Uterus (tissue), 4 donors: ENCODE measurements at places on chromosomes 12 and 14.

GRCh38 chr12:127041985-127042625 is 1224.9 kb upstream of the TMEM132C start:
- DNase-seq, result no peak

- no peak for DNase-seq
Measured at GRCh38 chr14:91367173-91368171, 50.1 kb downstream of the CCDC88C start.

DNA sequence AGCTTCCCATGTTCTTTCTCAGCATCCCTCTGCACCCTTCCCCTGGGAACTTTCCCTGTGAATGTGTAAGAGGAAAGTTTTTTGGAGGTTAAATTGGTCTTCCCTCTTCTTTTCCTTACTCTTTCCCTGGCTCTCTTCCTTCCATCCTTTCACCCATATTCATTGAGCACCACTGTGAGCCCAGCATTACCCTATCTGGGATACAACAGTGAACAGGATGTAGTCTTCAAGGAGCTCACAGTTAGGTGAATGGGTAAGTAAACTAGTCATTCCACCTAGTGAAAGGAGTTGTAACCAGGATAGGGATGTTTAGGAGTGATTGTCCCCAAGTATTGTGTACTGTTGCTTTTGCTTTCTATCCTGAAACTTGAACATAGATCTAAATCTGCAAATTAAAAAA is 123.8 kb downstream of the MYRFL start:
- DNase-seq, result no peak

GRCh38 chr14:102645746-102646440 is 53.4 kb downstream of the RCOR1 start:
- no peak for DNase-seq

- no peak for DNase-seq
Measured at GRCh38 chr12:47768323-47768811, 4.7 kb upstream of the SLC48A1 start.

- DNase-seq, result peak; percentile 67
Measured at GRCh38 chr14:53539489-53540126, 386.5 kb upstream of the DDHD1 start.

- no peak for DNase-seq
Measured at GRCh38 chr12:118982302-118982701, 961 bp downstream of the SRRM4 start.

GRCh38 chr14:55477680-55478079 is 37.3 kb upstream of the TBPL2 start:
- no peak for DNase-seq

GRCh38 chr12:64088431-64089349 is 133.4 kb downstream of the KICS2 start:
- DNase-seq, result peak; percentile 49

GRCh38 chr12:125210104-125210755 is 145.0 kb downstream of the AACS start:
- no peak for DNase-seq

DNA sequence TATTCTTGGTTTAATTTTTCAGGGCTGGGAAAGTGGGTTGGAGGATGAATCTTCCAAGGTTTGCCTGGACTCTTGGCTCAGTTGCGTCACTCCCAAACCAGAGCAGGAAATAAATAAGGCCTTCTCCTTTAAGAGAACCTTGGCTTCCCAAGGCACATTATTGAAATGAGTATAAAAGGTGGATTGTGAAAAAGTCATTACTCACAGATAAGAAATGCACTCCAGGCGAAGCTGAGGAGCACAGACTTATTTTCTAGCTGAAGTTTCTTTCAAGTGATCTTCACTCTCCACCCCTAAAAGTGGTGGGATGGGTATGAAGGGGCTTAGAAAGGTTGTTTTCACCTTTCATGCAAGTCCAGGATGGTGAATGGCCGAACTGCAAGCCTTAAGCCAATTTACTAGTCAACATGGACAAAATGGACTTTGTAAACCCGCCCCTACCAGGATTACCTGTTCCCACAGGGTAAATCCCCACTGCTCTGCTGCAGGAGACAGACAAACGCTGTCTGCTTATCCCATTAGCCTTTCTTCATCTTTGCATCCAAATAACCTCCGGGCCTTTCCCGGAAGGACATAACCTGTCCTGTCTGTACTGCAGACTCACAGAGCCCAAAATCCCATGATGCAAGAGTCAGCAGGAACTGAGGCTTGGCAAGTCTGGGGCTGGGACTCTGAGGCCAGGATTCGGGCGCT is 207.6 kb downstream of the BCL11B start:
- no peak for DNase-seq

DNA sequence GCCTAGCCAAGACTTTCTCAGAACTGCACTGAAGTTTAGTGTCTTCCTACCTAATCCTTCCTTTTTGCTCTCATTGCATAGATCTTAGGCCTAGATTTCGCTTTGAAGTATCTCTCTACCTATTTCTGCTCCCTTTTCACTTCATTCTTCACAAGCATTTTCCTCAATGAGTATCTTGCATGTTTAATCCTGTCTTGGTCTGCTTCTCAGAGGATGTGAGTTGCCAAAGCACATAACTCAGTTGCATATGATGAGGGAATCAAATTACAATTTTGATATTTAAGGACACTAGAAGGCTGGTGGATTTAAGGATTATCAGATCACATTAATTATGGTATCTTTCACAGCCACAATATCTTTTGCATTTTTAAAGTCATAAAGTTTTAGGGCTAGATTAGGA is 195.5 kb upstream of the DAAM1 start:
- no peak for DNase-seq

DNA sequence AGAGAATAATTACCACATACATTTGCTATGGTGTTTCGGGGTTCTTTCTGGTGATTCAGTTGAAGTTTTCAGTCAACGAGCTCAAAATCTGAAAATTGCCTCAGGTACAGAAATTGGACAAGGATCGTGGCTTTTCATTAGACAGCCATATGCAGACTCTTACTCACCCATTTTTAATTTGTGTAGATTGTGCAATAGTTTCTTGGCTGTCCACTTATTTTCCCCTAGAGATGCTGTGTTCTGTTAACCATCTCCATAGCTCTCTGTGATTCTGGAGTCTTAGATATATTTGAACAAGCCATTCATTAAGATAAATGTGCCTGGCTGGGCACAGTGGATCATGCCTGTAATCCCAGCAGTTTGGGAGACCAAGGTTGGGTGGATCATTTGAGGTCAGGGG is 497.1 kb upstream of the RPL10L start:
- DNase-seq, result no peak

GRCh38 chr12:49661191-49661590 is 37.8 kb downstream of the PRPF40B start:
- no peak for DNase-seq

DNA sequence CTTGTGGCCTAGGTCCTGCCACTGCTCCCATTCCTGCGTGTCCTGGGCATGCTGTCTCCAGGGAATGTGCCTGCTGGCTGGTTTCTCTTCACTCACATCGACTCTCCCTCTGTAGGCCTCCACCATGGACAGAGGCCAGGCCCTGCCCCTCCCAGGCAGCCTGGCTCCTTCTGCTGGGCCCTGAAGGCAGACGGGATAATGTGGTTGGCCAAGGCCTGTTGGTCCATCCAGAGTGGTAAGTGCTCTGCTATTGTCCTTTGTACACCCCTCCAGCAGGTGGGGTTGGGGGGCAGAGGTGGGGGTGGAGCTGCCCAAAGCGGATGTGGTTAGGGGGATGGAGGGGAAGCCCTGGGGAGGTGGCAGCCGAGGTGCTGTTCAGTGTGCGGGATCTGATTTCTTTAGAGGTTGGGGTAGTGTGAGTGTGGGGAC is 9.5 kb upstream of the NR4A1 start:
- peak; percentile 60 for DNase-seq

DNA sequence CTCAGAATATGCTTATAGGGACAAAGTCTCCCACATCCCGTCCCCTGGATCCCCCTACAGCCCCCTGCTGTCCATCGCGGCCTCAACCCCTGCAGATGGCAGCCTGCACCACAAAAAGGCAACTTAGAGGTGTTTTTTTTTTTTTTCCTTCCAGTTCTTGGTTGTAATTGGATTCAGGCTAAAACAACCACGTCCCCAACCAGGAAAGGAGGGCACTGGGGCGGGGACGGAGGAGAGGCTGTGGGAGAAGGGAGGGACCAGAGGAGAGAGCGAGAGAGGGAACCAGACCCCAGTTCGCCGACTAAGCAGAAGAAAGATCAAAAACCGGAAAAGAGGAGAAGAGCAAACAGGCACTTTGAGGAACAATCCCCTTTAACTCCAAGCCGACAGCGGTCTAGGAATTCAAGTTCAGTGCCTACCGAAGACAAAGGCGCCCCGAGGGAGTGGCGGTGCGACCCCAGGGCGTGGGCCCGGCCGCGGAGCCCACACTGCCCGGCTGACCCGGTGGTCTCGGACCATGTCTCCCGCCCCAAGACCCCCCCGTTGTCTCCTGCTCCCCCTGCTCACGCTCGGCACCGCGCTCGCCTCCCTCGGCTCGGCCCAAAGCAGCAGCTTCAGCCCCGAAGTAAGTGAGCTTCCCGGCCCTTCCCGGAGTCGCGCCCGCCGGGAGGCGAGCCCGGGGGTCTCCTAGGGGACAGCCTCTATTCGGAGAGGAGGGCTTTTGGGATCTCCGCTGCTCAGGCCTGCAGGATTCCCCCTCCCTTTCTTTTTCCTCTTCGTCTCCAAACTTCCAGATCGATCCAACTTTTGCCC is at the start of gene MMP14:
MMP14 (plus strand) TSS at position 285 of the 813 bp plus-strand sequence; CDS start at position 518, 233 bp downstream.
- peak; percentile 89 for DNase-seq

GRCh38 chr12:31740628-31741027 is 11.8 kb upstream of the AMN1 start:
- no peak for DNase-seq

- no peak for DNase-seq
Measured at GRCh38 chr12:46664761-46665287, 161.0 kb downstream of the SLC38A4 start.

GRCh38 chr14:103130965-103131364 is 7.7 kb downstream of the TNFAIP2 start:
- DNase-seq, result peak; percentile 88

GRCh38 chr12:119229205-119229604 is 50.5 kb downstream of the HSPB8 start:
- no peak for DNase-seq

- DNase-seq, result no peak
Measured at GRCh38 chr12:122789637-122790036, 15.3 kb downstream of the CCDC62 start.

GRCh38 chr14:26820138-26820537 is 222.3 kb upstream of the NOVA1 start:
- no peak for DNase-seq

GRCh38 chr12:26748741-26749431 is 84.1 kb downstream of the ITPR2 start:
- no peak for DNase-seq

DNA sequence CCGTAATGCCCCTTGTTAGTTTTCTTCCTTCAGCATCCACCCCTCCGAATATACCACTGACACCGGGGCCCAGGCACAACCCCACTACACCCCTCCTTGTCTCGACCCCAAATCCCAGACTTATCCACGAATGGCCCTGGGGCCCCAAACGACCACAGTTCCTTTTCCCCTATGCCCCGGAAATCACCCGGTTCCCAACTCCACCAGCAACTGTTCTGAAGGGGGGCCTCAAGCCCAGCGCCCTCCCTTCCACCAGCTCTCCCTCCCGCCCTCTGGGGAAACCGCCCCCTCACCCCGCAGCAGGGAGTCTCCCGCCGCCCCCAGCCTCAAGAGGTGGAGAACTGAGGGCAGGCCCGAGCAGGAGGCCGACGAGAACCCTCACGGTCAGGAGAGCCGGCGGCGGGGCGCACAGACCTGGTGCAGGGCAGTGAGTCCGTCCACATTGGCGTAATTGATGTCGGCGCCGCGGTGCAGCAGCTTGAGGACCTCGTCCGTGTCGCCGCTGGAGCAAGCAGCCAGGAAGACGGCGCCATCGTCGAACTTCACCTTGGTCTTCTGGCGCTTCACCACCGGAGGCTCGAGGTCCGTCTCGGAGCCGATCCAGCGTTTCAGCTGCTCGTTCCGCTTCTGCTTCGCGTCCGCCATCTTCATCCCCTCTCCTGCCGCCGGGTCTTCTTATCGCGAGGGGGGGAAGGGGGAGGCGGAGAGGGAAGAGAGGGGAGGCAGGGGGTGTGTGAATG is 446 bp downstream of the PPP1R12A start:
- DNase-seq, result peak; percentile 51

- DNase-seq, result no peak
Measured at GRCh38 chr12:9134981-9135628, 19.4 kb upstream of the A2M start.

DNA sequence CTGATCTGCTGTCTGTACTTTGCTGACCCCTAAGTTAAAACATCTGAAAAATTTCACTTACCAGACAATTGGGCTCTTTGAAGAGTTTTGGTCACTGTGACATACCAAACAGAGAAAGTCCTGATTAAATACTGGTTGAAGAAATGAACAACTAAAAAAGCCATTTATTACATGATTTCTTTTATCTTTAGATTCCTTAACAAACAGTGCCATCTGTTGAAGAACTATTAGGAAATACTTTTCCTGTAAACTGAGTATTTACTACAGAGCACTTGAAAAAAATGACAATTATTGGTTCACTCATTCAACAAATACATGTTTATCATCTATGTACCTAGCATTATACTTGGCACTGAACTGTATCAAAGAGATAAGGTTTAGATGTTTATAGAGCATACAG is 6.5 kb upstream of the WASHC4 start:
- no peak for DNase-seq

GRCh38 chr12:6069437-6070093 is 54.9 kb downstream of the VWF start:
- DNase-seq, result peak; percentile 48

DNA sequence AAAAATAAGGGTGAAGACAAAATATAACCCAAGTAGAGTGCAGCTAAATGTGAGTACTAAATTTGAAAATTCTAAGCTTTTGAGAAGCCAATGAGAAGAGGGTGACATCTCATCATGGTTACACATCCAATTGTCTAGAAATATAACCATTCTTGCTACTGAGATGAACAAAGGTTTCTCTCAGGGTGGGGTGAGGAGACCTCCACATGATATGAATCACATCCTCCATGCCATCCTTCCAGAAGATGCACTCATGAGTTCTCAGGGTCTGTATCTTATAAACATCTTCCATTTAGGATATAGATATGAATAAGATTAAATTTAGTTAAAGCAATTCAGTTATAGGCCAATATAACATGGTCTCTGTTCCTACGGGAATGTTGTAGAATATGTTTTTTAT is 38.9 kb upstream of the E2F7 start:
- DNase-seq, result no peak

GRCh38 chr12:130013771-130014484 is 110.1 kb upstream of the TMEM132D start:
- no peak for DNase-seq

DNA sequence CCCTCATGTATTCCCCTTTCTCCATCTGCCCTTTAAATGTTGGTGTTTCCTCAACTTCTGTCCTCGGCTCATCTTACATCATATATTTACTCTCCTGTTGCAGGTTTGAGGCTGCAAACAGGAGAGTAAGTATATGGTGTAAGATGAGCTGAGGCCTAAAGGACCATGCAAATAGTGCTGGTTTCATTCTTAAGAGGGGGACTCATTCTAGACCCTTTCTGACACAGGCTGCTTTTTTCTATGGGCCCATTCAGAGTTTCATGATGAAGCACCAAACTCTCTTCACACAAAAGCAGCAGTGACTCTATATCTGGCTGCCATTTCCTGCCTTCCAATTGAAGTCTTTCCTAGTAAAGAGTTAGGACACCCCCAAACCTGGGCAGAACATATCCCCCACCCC is 218.5 kb downstream of the PHLDA1 start:
- DNase-seq, result no peak

- peak; percentile 29 for DNase-seq
Measured at GRCh38 chr14:103121121-103121845, 2.0 kb upstream of the TNFAIP2 start.
